Stromal cell of bone marrow (primary cell): ENCODE measurements at places on chromosomes 1 and 21.

- DNase-seq, result no peak
Observed at GRCh38 chr1:181126871-181127587, 38.5 kb downstream of the IER5 start.

GRCh38 chr1:197806718-197807117, 31.4 kb upstream of the DENND1B start:
- DNase-seq, result no peak

DNA sequence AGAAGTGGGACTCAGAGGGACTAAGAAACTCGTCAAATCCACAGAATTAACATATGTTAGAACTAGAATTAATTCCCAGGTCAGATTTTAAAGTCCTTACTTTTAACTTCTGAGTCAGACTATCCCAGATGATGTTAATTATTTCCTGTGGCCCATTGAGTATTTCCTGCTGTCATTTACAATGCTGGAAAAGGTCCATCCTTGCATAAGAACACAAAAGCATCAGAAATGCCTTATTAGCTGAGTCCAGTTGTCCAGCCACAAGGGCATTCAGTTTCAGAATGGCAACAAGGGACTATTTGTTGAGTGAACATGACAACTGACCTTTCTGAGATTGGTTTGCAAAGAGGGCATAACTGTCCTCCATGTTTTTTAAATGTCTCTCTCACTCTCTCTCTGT, 16.5 kb upstream of the HIVEP3 start:
- no peak for DNase-seq

- DNase-seq, result no peak
Observed at GRCh38 chr1:88647749-88648415, 36.2 kb upstream of the PKN2 start.

DNA sequence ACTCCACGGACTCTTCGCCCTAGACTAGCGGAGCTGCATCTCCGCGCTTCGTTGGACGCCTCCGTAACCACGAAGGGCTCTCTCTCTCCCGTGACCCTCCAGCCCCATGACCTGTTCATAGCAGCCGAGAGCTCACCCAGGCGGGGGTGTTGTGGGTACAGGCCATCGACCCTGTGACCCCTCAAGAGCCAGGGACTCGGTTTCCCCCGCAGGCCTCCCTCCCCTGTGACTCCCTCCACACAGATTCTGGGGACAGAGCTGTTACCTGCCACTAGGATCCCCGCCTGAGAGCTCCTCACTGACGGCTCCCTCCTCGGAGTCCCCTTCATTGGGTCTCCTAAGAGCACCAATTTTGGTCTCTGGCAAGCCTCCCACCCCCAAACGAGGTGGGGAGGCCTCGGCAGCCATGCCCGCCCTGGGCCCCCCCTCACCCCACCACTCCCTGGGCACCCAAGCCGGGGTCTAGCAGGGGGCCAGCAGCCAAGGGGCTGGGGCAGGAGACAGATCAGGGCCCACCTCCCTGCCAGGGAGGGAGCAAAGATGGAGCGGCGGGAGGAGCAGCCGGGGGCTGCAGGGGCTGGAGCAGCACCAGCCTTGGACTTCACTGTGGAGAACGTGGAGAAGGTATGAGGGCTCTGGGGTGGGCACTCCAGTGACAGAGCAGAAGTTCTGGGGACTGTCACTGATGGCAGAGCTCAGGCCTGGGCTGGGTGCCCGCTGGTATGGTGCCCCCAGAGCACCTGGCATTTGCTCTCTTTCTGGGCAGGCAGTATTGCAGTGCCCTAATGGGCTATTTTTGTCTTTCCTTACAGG, 517 bp downstream of the IPO13 start:
- DNase-seq, result no peak

- no peak for DNase-seq
Observed at GRCh38 chr1:117817629-117818028, 111.8 kb downstream of the GDAP2 start.
